Natural killer cell treated with Interleukin-12 subunit alpha and Interleukin-12 subunit beta and Interleukin-15 and Interleukin-18, amount 100 ng/mL, for 72 hours (primary cell): ENCODE measurements at places on chromosomes 2 and 18. TPM values are rescaled to one million over a fixed set of nuclear protein-coding genes. Genes with fewer than 3 reads are reported as not detected.

CAPN14 gene
- total RNA-seq: 1.2 TPM

DNA sequence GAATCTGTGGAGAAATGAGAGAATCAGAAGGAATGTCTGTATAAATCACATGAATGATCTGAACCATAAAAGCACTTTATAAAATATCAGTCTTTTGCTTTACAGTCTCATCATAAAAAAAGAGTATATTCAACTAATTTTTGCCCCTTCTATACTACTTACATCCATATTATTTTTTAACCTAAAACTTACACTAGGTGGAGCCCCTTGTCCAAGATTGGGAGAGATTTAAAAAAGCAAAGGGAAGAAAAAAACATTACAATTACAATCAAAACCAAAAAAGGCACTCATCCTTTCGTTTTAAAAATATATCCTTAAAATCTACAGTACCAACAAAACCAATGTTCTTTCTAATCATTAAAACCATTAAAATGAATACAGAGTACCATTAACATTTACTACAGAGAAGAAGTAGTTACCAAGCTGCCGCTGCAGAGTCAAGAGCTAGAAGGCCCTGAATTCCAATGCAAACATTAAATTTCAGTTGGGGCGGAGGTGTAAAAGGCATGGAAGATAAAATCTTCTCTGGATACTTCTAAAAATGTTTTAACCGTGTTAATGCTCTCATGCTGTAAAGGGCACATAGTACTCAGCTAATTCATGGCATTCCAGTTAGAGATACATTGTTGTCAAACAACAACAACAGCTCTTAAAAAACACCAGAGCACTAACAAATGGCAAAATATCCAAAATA, 56.7 kb upstream of the EPB41L3 start:
- no peak for DNase-seq

DNA sequence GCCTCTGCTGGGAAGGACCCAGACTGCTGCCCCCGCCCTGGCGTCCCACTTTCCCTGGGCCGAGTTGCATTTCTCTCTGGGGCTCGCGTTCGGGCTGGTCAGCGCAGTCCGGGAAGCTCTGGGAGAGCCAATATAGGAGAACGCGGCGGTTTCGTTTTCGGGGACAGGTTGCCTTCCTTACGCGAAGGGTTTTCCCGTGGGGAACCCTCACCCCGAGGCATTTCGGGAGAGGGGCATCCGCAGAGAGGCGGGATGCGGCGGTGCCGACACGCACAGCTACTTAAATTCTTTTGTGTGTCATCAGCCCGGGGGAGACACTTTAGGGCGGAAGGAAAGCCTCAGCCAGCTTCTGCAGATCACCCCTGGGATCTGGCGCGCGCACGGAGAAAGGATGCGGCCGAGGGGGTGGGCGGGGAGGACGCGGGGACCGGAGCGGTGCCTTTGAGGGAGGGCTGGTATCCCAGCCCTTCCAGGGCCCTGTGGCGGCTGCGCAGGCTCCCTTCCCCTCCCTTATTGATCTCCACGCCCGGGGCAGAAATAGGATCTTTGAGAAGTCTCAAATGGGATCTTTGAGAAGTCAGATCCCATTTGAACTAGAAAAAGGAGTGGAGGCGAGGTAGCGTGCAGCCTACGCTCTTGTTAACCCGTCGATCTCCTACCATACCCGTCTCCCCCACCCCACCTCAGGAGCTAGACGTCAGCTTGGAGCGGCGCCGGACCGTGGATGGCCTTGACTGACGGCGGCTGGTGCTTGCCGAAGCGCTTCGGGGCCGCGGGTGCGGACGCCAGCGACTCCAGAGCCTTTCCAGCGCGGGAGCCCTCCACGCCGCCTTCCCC, 1.2 kb downstream of the GATA6 start:
- DNase-seq: no peak

DNA sequence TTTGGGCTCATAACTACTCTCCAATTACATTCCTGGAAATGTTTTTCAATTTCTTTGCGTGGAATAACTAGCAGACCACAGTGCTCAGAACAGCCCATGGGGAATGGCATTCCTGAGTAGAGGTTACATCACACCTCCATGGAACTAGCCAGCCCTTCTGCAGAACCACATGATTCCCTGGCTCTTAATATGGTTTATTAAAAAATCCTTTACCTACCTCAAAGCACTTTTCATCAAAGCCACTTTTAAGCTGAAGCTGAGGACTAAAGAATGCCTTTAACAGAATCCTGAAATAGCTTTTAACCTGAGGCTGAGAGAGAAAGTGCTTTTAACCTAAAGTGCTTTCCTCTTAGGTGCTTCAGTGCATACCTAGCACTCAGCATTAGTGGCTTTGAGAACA, 376.3 kb downstream of the ARHGAP15 start:
- DNase-seq: no peak

DNA sequence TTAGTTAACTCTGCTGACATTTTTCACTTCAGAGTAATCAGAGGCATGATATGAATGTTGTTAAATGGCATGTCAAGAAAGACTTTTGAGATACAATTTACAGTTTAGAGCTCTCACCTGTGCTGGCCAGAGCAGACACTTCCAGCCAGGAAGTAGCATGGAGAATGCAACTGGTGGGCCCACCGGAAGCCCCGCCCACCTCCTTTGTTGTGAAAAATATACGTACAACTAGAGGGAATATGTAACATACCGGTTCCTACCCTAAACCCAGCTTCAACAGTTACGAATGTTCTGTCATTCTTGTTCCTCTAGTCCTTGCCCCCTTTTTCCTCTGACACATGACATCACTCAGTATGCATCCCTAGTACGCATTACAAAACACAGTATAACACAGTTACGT, 70.2 kb upstream of the ITM2C start:
- no peak for DNase-seq

DNA sequence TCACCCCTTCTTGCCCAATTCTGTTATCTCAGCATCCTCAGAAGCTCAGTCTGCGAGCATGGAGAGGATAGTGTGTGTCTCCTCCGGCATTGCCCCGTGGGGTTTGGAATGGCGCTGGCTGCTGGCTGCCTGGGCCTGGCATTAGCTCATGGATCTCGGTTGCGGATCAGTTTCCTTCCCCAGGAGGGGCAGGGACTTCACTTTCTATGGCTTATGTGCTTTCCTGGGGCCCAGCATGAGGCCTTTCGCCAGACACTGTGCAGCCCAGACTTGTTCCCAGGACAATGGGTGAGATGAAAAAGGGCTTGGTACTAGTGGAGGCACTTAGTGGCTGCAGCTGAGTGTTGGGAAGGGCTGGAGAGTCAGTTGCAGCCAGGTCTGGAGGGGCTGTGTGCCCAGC, 143.3 kb downstream of the GLI2 start:
- no peak for DNase-seq

ALK gene
- not detected for total RNA-seq

DNA sequence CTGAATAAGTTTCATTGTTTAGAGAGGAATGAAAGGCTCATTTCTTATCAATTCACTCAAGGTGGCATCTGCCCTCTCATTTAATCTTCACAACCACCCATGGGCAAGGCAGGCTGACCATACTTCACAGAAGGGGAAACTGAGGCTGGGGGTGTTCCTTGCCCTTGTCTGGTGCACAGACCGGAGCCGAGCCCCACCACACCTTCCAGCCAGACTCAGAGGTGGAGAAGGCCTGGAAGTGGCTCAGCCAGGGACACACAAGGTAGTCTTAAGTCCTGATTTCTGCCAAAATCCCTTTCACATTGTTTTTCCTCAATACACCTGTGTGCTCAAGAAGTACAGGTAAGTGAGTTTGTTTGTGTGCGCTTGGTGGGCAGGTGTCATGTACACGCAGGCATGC, 111.9 kb upstream of the TEX51 start:
- peak; percentile 45 for DNase-seq

- DNase-seq: no peak
Measured at GRCh38 chr2:127451981-127452380, 33.8 kb downstream of the PROC start.

DNA sequence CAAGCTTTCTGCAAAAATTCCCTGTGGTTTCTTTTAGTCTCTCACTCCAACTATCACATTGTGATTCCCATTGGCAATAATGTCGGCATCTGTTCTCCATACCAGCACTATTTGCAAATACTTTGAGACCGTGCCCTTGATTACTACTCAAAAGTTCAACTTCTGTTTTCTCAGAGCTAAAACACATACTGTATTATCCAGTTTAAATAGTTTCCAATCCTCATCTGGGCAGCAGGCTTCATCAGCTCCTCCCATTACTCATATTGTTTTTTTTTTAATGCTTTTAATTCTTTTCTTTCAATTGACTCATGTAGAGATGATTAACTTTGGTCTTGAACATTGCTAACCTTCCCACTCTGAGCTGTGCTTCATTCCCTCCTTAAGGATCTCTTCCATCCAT, 135.8 kb downstream of the METTL8 start:
- no peak for DNase-seq

DNA sequence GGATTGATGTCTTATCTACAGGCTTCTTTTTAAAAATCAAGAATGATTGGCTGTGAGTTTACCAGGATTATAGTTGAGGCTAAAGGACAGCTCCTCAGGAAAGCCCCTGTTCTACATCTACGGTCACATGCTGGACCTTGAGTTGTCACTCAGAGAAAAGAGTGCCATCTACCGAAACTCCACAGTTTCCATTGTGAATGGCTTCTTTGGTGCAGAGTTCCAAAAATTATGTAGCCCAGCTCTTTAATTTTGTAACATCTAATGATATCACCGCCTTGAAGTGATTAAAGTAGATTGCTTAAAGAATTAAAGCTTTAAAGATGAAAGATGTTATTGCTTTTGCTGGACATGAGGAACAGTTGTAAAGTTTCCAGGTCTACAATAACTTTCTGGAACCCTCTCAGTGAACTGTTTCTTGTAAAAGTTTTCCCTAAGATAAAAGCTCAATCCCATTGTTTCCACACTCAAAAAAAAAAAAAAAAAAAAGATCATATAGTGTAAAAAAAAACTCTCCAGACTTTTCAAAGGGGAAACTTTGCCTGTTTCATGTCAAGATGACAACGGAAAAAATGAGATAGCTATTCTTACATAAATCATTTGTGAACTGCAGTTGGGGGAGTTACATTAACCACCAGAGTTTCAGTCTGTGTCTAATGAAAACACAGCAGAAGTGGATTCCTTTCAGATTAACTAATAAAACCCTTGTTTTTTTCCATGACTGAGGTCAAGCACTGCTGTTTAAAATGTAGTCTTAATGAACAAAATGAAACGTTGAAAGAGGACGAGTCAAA, 4.3 kb downstream of the COL3A1 start:
- DNase-seq: no peak

GRCh38 chr2:4618141-4618540, 914.8 kb downstream of the DCDC2C start:
- DNase-seq: no peak

DNA sequence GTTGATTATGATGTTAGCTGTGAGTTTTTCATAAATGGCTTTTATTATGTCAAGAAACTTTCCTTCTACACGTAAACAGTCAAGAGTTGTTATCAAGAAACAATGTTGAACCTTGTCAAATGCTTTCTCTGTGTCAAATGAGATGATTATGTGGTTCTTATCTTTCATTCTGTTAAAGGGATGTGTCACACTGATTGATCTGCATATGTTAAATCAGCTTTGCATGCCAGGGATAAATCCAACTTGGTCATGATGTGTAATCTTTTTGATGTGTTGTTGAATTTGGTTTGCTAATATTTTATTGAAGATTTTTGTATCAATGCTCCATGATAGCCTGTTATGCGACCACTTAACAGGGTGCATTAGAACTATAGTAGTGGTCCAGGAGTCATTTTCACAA, 107.3 kb downstream of the C1QL2 start:
- no peak for DNase-seq

- no peak for DNase-seq
Measured at GRCh38 chr2:217393585-217394032, 533.7 kb upstream of the TNP1 start.

GRCh38 chr18:24138409-24138788, 463 bp upstream of the CABYR start:
- no peak for DNase-seq

DNA sequence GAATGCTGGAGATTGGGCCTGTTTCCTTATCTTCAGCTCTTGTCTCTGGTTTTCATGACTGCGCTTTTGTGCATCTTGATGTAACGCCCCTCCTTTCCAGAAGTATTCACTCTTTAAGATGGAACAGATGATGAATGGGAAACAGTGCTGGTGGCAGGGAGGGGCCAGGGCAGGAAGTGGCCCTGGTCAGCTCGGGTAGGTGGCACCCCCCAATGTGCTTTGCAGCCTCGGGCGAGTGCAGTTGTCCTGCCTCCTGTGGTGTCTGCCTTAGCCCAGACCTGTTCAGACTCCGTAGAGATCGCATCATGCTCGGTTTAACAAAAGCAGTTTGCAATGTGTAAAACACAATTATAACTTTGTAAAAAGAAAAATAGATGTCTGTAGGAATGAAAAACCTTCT, 17.0 kb upstream of the MGAT4A start:
- no peak for DNase-seq

GRCh38 chr18:32301976-32302743, 112.3 kb downstream of the MEP1B start:
- DNase-seq: no peak

CRACDL gene
- total RNA-seq: not detected

GRCh38 chr18:25729072-25729471, 361.3 kb downstream of the SS18 start:
- DNase-seq: no peak

KCNJ3 gene
- not detected for total RNA-seq

DNA sequence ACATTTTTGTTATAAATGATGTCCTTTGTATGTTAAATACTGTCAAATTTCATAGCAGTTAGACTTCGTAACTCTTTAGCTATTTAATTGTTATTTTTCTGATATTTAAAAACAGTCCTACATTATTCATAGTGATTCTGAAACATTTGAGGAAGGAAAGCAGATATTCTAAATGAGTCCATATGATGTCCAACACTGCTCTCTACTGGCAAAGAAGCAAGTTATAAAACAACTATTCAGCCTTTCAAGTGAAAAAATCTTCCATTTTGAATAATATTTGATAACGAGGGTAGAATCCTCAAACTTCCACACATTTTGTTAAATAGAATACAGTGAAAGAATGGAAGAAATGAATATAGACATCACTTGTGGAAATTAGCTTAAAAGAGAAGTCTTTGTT, 220.8 kb downstream of the GULP1 start:
- DNase-seq: no peak

DNA sequence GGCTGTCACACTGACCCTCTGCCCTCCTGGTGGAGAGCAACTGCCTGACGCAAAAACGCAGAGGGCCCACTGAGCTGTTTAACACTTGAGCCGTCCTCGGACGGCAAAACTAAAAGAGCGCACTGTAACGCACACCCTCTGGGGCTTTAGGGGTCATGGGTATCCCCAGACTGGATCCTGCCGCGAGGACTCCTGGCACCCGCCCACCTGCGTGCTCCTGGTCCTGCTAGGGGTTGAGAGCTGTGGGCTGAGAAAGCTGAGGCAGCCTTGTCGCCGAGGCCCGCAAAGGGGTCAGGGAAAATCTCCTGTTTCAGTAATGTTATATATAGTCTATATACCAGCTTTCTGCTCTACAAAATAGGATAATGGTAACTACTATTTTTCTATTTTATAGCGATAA, 39.1 kb downstream of the MDH1 start:
- DNase-seq: no peak

DNA sequence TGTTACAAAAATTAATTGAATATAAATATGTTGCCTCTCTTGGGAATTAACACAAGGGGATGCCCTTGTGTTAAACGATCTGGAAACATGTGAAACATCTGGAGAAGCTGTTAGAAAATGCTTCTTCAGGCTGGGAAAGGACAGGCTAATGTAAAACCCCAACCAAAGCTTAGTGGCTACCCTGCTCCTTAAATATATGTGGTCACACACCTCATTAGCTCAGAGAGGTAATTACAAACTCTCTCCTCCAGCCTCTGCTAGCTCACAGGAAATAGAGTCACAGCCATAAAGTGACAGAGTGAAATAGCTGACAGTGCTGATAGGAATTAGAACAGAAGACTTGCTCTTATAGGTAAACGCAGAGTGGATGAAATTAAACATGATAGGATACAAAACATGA, 155.9 kb downstream of the RAB3GAP1 start:
- no peak for DNase-seq
